CD4-positive, alpha-beta T cell treated with Interleukin-4 for 4 hours (primary cell): ENCODE measurements at places on chromosomes 3 and 15.

- DNase-seq: no peak
Measured at GRCh38 chr3:54353546-54353945, 231.2 kb downstream of the CACNA2D3 start.

- DNase-seq: peak; percentile 71
Measured at GRCh38 chr3:42638339-42638842, 15.1 kb upstream of the ZBTB47 start.

- DNase-seq: no peak
Measured at GRCh38 chr3:178206521-178206920, 329.7 kb upstream of the KCNMB2 start.

DNA sequence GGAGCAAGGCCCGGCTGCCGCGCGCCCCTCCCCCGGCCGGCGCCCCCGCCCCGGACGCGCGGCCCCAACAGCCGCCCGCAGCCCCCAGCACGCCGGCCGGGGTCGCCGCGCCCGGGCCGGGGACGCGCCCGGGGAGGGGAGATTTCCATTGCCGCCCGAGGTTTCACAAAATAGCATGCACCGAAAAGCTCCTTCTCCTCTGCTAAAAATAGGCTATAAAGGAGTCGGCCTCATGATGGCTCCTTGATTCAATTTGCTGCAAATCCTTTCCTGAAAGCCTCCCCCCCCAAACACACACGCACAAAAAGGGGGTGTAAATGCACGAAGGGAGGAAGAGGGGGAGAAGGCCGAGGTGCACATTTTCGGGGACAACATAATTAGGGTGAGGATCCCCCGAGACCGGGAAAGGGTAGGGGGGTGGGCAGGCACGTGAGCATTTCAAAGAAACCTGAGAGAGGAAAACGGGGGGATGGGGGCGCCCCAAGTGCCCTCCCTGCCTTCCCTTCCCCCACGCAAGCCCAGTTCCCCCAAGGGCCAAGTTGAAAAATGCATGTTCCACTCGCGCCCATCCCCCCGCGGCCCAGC, 734 bp downstream of the TBL1XR1 start:
- DNase-seq: peak; percentile 54

DNA sequence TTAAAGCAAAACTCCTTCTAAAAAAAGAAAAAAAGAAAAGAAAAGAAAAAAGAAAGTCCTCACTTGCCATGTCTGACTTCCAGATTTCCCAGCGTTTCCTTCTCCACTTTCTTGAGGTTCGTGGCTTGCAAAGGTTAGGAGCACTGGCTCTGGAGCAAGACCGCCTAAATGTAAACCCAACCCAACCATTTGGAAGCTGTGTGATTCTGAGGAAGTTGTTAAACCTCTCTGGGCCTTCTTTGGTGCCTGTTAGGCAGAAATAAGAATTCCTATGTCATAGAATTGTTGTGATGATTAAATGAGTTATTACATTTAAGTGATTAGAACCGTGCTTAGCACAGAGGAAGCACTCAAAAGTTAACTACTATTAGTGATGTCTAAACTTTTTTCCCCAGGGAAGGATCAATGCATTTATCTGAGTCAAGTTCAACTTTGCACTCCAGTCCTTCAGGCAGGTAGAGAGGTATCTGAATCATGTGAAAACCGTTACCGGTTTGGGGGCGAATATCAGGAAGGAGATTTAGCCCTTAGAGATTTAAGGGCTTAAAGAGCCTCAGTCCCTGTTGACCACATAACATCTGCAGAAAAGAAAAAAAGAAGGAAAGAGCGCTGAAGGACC, 78.3 kb upstream of the HES1 start:
- no peak for DNase-seq

DNA sequence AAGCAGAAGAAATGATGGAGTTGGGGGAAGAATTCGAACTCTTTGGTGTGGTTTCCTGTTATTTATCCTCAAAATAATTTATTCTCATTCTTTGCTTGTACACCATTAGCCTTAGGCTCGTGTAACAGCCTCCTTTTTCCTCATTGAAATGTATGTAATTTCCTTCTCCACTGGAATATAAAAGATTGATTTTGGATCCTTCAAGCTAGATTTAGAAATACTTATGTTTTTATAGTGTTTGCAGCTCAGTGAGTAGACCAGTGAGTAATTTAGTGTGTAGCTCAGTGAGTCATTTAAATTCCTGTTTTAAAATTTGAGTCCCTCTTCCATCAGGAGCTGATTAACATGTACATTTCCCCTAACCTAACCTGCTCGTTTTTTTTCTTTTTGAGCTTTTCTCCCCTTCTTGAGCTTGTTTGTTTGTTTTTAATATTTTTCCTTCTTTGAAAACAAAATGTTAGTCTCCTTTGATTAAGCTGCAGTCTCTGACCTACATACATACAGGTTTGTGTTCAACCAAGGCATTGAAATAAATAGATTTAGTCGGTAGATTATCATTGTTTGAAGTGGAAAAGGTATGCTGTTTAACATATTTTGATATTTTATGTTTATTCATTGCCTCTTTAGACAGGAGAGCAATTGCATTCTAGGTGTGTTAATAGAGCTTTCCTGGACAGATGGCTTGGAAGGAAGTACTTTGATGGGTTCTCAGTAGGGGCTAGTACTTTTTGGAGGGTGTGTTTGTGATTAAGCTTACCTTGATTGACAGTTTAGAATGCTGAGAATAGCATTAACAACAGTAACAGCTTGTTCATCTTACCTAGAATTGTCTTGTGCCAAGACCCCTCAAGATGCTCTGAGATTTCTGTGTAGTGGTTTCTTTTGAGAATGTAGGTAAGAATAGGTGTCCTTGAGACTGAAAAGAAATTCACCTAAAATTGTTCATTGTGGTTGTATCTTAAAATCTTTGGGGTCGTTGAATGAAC, 5.9 kb downstream of the USP3 start:
- no peak for DNase-seq
